GM23338 (cell line): ENCODE measurements at places on chromosomes 12 and 14. TPM values are rescaled to one million over a fixed set of nuclear protein-coding genes. Genes with fewer than 3 reads are reported as not detected.

PTGDR gene
- 0.23 TPM in 1 of 2 replicates, not detected in the other for total RNA-seq

NOVA1 gene
- total RNA-seq = 8.1 and 10.9 TPM in 2 replicates

DNA sequence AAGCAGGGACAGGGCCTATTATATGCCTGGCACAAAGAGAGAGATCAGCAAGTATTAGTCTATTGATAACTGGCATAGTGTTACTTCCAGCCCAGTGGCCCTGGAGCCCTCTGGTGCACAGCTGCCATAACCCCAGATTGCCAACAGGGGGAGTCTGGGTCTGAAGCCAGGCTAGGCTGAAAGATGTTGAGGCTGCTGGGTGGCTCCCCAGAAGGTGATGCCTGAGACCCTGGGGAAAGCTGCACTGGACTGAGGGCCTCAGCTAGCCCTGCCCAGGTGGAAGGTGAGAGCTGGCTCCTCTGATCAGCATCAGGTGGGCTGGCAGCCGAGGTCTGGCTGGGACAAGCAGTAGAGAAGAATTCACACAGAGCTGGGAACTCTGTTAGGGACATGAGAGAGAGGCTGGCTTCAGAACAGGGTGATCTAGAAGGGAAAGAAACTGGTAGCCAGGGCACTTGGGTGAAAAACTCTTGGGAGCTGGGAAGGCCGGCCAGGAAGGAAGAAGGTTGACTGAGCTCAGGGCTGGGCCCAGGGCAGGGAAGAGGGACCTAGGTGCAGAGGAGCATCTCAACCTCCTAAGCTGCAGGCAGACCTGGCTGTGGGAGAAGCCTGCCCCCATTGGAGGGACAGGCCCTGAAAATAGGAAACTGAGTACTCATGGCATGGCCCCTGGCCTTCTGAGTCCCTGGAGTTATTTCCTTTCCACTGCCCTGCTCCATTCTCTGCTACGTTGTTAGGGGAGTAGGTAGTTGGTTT lies 3.9 kb downstream of the GZMH start:
- DNase-seq = peak; percentile 78

DNA sequence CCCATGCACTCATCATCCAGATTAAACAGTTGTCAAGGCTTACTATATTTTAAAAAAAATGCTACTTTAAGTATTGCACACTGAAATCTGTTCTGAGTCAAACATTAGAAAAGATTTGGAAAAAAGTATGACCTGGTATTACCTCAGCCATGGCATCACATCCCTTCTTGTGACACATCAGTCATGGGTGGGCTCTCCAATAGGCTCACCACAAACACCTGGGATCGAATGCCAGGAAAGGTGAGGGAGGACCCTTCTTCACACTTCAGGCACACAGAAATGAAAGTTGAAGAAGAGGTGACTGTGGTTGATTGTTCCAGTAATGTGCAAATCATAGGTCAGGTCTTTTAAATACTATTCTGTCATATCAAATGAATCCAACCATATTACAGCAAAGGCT lies 36.6 kb upstream of the GZMB start:
- no peak for DNase-seq

DNA sequence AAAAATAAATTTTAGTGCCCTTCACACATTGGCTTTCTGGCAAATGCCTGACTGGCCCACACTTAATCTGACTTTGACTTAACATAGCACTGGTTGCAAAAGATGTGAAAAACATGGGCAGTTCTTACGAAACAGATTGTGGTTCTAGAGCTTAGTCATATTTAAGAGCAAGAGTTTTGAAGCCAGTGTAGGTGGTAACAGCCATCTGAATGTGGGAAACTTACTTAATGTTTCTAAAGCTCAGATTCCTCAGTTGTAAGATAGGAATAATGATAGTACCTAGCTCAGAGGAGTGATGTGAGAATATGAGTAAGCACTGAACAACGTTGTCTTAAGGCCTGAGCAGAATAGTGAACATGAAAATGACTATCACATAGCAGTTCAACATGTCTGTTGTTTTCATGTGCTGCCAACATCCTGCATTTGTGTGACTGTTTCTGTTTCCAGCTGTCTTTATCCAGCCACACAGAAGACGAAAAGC lies 262.7 kb downstream of the SYT1 start:
- DNase-seq = no peak

DNA sequence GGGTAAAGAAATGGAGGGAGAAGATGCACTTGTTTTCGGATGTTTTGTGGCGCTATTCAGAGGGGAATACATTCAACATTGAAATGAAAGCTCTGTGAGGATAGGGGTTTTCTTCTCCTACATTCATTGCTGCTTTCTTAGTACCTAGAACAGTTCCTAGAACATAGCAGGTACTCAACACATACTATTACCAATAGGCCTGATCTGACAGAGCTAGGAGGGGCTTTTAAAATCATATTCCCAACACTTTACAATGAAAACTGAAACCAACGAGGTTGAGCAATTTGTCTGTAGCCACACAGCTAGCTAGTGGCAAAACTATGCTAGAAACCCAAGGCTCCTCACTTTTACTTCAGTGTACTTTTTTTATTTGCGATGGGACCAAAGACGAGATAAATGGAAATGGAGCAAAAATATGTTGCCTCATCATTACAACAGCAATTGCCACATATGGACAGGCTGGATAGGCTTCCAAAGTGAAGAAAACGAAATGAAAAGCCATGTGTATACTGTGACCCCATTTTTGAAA lies 23.1 kb upstream of the IL22 start:
- DNase-seq = no peak
